Right cardiac atrium (tissue), 5 donors: ENCODE measurements at places on chromosomes 16 and 17.

DNA sequence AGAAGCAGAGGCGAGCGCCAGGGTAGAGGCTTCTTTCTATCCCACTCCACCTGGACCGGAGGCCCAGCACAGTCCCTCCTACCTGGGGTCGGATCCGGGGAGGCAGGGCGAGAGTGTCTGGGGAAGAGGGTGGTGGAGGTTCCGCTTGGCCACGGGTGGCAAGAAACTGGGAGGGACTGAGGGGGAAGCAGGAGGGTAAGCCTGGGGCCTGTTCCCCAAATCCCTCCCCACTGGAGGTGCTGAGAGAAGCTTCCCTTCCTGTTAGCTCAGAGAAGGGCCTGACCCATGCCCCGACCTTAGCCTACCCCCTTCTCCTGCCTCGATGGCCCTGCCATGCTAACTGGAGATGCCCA lies 1.8 kb upstream of the TPPP3 start:
- DNase-seq: no peak

- DNase-seq: no peak
These were observed 415.1 kb downstream of the NPIPA8 start for GRCh38 chr16:17921357-17921978.

DNA sequence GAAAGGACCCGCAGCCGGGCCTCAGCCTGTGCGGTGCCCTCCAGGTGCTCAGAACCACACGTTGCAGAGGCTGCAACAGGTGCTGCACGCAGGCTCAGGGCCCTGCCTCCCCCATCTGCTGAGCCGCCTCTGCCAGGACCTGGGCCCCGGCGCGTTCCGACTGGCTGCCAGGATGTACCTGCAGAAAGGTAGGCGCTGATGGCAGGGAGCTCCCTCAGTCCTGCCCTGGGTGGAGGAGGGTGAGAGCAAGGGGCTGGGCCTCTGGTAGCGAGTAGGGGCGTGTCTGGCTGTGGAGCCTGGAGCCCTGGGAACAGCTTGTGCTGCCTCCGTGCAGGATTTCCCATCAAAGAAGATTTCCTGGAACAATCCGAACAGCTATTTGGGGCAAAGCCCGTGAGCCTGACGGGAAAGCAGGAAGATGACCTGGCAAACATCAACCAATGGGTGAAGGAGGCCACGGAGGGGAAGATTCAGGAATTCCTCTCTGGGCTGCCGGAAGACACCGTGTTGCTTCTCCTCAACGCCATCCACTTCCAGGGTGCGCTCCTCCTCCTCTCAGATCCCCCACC lies 4.4 kb downstream of the SERPINF2 start:
- DNase-seq: peak; percentile 63

- DNase-seq: peak; percentile 77
These were observed 12.3 kb downstream of the HSD11B2 start for GRCh38 chr16:67443265-67443664.

DNA sequence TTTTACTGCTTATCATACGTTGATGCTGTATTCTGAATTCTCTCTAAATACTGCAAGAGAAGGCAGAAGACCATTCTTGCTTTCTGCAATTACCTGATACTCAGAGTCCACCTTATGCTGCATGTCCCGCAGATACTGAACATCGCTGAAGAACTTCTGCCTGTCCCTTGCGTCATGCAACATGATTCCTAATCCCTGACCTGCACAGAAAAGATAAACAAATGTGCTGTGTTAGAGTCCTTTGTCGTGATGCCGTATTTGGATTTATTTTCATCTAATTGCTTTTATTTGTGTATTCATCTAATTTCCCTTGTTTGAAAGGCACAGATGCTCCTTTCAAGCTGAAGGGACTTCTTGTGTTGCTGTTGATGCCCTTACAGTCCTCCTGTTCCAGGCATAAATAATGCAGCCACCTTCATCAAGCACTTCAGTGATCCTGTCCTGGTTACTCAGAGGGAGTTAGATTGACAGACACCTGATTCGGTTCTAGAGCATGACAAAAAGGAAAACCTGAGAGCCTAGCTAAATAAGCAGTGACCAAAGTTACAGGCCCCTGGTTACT lies 6.5 kb downstream of the MARCHF10 start:
- DNase-seq: no peak

DNA sequence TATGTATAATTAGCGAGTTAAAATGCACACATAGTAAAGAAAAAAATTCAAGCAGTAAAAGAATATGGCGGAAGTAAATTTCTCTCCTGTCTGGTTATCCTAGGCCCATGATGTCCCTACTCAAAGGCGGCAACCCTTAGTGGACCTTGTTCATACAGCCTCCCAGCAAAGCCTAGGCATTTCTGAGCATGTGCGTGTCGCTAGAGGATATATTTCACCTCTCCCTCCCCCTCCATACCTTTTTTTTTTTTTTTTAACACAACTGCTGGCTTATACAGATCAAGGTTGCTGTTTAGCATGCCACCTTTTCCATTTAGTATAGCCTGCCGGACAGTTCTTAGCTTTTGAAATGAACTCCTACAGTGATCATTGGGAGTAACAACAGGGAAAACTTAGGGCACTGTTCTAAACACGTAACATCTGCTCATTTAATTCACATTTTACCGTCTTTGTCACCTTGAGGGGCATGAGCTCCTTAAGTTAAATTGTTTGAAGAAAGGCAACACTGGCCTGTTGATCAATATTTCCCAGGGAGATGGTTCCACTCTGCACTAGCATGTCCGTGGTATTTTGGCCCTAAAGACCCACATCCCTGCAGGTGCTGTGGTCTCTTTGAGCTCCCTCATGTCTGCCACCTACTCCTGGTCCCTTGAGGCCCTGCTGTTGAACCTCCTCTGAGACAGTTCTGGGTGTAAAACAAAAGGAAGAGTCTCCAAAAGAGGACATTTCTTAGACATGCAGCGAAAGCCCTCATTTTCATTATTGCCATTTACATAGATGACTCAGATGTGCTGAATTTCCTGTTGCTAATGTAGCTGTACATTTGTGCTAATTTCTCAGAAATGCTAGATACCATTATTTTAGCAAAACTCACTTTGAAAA lies 4.1 kb upstream of the TNFRSF13B start:
- no peak for DNase-seq

- no peak for DNase-seq
These were observed 26.8 kb downstream of the LMF1 start for GRCh38 chr16:943971-944370.

DNA sequence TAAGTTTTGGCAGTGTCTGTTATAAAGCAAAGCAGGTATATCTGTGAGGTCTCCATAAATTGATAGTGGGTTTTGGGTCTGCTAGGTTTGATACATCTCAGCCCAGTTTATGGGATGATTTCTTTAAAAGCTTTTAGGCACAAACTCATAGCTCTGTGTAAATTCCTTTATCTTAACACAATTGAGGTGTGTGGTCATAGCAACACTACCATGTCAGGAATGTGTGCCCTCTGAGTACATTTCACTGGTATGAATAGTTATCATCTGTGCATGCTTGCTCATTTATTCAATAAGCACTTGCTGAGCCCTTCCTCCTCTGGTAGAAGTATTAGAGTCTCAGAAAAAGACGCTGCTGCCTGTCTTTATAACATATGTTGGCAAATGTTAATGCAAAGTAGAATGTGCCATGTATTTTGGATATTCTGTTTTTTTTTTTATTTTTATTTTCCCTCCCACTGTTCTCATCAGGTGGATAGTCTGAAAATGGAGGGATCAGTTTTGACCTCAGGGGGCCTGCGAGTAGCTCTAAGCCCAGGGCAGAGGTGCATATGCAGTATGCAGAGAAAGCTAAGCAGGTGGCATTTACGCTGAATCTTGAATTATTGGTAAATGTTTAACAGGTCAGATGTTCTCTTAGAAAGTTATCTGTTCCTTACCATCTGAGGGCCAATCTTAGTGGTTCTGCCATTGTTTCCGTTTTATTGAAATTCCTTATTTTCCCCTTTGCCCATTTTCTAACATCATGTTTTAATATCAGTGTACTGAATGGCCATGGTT lies 90.7 kb downstream of the WNT3 start:
- no peak for DNase-seq

DNA sequence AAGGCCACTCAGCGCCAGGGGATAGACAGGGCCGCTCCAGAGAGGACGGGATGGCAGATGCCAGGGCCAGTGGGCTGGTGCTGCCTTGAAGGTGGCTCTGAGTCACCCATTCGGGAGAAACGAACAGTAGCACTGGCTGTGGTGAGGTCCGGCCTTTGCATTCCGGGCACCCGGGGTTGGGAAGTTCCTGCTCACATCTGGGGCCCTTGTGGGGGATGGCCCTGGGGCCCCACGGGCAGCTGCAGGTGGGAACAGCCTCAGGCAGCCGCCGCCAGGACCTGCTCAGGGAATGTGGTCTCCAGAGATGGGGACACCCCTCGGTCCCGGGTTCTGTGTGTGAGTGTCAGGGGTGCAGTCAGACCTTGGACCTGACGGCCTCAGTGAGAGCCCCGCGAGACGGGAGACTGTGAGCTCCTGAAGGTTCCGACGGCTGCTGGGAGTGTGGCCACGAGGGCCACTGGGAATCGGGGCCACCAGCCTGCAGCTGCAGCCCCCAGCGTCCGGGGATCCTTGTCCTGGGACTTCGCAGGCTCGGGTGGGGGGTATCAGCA lies 1.4 kb downstream of the CBFA2T3 start:
- DNase-seq: peak; percentile 40

DNA sequence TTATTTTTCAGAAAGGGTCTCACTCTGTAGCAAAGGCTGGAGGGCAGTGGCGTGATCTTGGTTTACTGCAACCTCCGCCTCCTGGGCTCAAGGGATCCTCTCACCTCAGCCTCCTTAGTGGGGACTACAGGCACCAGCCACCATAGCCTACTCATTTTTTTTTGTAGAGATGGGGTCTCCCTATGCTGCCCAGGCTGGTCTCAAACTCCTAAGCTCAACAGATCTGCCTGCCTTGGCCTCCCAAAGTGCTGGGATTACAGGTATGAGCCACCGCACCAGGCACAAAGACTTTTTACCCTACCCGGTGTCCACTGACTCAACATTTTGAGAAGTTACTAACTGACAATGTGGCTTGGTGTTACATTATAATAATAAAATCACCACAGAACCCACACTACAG lies 7.2 kb downstream of the GRB2 start:
- no peak for DNase-seq

DNA sequence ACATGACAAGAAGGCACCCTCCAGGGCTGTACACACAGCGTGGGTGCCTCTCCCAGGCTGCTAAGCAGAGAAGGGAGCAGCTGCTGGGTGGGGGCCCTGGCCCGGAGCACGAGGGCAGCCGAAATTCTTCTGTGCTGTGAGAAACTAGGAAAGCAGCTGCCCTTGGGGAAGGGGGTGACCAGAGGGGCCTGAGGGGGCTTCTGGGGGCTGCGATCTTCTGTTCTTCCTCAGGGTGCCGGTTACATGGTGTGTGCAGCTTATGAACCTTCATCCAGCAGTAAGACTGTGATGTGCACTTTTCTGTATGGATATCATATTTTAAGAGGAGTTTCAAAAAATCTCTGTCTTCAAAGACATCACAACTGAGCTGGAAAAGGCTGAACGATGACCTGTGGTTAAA lies 43.2 kb upstream of the METRNL start:
- no peak for DNase-seq

DNA sequence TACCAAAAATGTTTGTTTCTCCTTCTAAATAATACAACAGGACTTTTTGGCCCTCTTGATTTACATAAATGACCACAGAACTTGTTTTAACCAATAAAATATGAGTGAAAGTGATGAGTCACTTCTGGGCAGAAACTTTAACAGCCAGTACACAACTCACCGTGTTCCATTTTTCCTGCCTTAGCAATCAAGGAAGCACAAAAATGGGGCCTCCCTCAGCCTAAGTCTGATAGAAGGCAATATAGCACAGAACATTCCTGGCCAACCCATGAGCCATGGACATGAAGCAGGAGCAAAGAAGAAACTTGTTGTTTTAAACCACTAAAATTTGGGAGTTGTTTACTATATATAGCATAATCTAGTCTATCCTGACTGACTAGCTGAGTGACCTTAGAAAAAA lies 61.1 kb upstream of the MTMR4 start:
- no peak for DNase-seq

DNA sequence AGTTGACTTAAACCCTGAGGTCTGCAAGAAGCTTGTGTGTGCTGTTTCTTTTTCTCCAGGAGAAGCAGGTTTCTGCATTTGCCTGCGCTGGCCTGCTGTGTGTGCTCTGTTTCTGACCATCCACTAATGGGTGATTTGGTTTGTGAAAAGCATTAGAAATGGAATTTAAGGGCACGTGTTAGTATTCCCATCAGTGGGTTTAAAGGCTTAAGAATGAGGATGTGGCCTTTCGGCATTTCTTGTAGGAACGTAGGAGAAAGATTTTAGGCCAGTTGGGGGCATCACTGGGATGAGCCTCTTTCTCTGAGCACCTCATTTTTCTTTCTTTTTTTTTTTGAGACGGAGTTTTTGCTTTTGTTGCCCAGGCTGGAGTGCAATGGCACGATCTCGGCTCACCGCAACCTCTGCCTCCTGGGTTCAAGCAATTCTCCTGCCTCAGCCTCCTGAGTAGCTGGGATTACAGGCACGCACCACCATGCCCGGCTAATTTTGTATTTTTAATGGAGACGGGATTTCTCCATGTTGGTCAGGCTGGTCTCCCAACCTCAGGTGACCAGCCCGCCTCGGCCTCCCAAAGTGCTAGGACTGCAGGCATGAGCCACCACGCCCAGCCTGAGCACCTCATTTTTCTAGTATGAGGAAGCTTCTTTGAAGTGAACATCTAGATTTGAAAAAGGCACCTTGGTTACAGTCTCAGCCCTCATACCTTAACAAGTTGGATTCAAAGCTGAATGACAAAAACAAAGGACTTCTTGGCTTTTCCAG lies 110.3 kb downstream of the BANP start:
- no peak for DNase-seq

DNA sequence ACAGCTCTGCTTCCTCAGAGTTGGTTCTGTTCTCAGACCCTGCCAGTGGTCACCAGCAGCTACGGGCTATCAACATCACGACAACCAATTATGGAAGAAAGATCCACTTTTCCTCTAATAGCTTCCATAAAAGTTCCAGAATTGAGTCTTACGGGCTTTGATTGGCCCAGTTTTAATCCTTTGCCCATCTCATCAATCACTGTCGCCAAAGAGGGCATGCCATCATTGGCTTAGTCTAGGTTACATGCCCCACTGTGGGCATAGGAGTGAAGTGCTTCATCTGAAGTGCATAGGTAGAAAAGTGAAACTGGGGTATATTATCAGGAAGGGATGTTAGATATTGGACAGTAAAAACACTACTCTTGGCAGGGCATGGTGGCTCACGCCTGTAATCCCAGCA lies 76.6 kb upstream of the DHX40 start:
- no peak for DNase-seq

DNA sequence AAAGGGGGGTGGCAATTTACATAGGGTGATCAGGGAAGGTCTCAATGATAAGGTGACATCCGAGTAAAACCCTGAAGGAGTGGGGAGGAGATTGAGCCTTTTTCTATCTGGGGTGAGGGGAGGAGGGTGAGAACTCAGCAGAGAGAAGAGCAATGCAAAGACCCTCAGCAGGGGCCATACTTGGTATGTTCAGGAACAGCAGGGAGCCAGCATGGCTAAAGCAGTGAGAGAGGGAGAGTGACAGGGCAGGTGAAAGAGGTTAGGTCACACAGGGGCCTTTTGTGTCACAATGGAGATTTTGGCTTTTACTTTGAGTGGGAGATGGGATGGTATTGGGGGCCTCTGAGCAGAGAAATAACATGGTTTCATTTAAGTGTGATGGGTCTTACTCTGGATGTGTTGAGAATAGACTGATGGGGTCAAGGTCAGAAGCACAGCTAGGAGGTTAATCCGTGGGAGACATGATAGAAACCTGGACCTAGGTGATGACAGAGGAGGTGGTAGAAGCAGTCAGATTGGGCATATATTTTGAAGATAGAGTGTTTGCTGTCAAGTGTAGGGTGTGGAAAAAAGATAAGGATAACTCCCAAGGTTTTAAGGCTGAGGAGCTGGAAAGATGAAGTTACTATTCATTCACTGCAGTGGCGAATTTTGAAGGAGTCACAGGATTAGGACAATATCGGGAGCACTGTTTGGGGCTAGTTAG lies 6.2 kb downstream of the SP2 start:
- no peak for DNase-seq
